ENCODE measurements at places on chromosomes 7 and 10. TPM values are rescaled to one million over a fixed set of nuclear protein-coding genes. Genes with fewer than 3 reads are reported as not detected.

The ITGB8 gene
- 7.1 TPM for total RNA-seq

The ERVW-1 gene
- 0.09 TPM for total RNA-seq

The C10orf67 gene
- not detected for total RNA-seq

The EFCAB10 gene
- 1.3 TPM for total RNA-seq

The PPP1R3C gene
- total RNA-seq = 1.2 TPM

The OPALIN gene
- total RNA-seq = not detected

The ANKRD22 gene
- total RNA-seq = not detected

The EGFR gene
- total RNA-seq = 3.3 TPM

The HMX3 gene
- total RNA-seq = 0.20 TPM

The HNRNPH3 gene
- 244 TPM for total RNA-seq

The CAMK1D gene
- 5.6 TPM for total RNA-seq

The MLXIPL gene
- total RNA-seq = 5.5 TPM

The SLC13A1 gene
- not detected for total RNA-seq

The NAT16 gene
- total RNA-seq = 0.50 TPM

The C7orf33 gene
- not detected for total RNA-seq

The RAMP3 gene
- total RNA-seq = 0.63 TPM

The BMPER gene
- total RNA-seq = 0.20 TPM

The ODAD2 gene
- 2.8 TPM for total RNA-seq

Data from H9 (cell line).